Activated T-helper 2 cell treated with anti-CD3 and anti-CD28 coated beads, Interferon-gamma antibody, Interleukin-2, Interleukin-4, amounts not matched to agents 10 μg/mL and 5 μg/mL and 100 μg/mL, durations not matched to agents 14 hours and 24 hours and 36 hours (primary cell): ENCODE measurements at places on chromosomes 16 and 17. TPM values are rescaled to one million over a fixed set of nuclear protein-coding genes. Genes with fewer than 3 reads are reported as not detected.

ACSF3 gene
- 36.3 and 39.8 TPM in 2 replicates for total RNA-seq

NACA2 gene
- not detected in 2 replicates for total RNA-seq

HCRT gene
- not detected in 2 replicates for total RNA-seq

PRDM7 gene
- not detected in 2 replicates for total RNA-seq

AIPL1 gene
- total RNA-seq, result not detected in 2 replicates

KRT24 gene
- total RNA-seq, result not detected in 2 replicates

DNA sequence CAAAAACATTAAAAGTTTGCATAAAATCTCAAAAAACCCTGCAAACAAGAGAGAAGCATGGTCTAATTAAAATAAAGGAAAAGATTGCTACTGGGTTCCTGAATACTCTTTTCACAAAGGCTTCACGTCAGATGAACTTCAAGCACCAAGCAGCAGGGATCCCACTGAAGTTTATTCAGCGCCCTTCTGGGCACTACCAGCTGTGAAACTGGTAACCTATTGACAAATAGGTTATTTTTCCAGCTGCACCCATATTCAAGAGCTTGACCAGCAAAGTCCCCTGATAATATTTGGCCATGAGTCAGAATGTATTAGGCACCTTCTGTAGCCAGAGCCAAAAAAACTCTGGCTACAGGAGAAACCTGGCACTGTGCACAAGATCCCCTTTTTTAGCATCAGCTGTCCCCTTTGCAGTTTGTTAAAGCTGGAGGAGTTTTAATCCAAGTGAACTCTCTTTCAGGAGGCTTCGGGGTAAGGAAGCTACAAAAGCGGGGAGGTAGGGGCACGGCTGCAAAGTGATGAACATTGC is 60.3 kb downstream of the GRIN2A start:
- no peak for DNase-seq
- H3K36me3 ChIP-seq, result no peaks in the 10 kb centered on the region
- no peaks in the 10 kb centered on the region for H3K4me1 ChIP-seq
- H3K27ac ChIP-seq, result no peak overlapping the region
- no peaks in the 10 kb centered on the region for H3K27me3 ChIP-seq

- H3K27me3 ChIP-seq, result no peaks in the 10 kb centered on the region
- DNase-seq, result no peak
- peaks cover 11% of the 10 kb centered on the region for H3K36me3 ChIP-seq
- H3K4me3 ChIP-seq, result no peak overlapping the region
- H3K27ac ChIP-seq, result no peak overlapping the region
- H3K4me1 ChIP-seq, result peaks cover 18% of the 10 kb centered on the region
These were observed 389.5 kb downstream of the SLC39A11 start for GRCh38 chr17:72702998-72703397.

DNA sequence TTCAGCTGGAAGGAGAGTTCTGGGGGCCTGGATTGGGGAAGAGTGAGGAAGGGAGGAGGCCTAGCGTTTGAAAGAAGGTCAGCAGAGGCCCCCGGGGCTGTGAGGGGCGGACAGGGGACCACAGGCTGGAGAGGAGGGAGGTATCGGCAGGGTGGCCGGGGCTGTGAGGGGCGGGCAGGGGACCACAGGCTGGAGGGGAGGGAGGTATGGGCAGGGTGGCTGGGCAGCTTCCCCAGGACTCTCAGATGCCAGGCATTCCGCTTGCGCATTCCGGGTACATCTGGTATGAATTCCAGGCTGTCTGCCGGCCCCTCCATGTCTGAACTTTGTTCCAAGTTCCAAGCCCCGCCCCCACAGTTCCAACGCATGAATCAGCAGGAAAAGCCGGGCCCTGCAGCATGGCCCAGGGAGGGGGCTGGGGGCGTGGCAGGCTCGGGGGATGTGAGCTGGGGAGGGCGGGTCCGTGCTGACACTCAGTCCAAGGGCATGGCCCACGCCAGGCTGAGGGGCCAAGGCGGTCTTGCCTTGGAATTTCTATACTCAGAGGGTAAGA is 4.3 kb upstream of the TLCD2 start:
- peaks cover 19% of the 10 kb centered on the region for H3K4me1 ChIP-seq
- no peak overlapping the region for H3K27ac ChIP-seq
- H3K4me3 ChIP-seq, result peak overlapping the region; percentile 72
- peaks cover 27% of the 10 kb centered on the region for H3K27me3 ChIP-seq
- H3K36me3 ChIP-seq, result peaks cover 20% of the 10 kb centered on the region
- no peak for DNase-seq

- no peaks in the 10 kb centered on the region for H3K36me3 ChIP-seq
- no peak overlapping the region for H3K4me3 ChIP-seq
- peaks cover 7% of the 10 kb centered on the region for H3K27me3 ChIP-seq
These were observed 178.0 kb downstream of the CPPED1 start for GRCh38 chr16:12625716-12626115.

- H3K4me3 ChIP-seq, result no peak overlapping the region
- H3K36me3 ChIP-seq, result no peaks in the 10 kb centered on the region
- H3K27me3 ChIP-seq, result peaks cover 2% of the 10 kb centered on the region
- H3K4me1 ChIP-seq, result no peaks in the 10 kb centered on the region
- no peak overlapping the region for H3K27ac ChIP-seq
These were observed 112.2 kb downstream of the PITPNC1 start for GRCh38 chr17:67489273-67489672.

GRCh38 chr16:87380881-87381280 is 2.7 kb downstream of the FBXO31 start:
- H3K36me3 ChIP-seq, result peaks cover 32% of the 10 kb centered on the region
- peak overlapping the region; percentile 84 for H3K27ac ChIP-seq
- peak overlapping the region; percentile 87 for H3K4me3 ChIP-seq
- DNase-seq, result no peak
- H3K4me1 ChIP-seq, result peaks cover 39% of the 10 kb centered on the region
- no peaks in the 10 kb centered on the region for H3K27me3 ChIP-seq

DNA sequence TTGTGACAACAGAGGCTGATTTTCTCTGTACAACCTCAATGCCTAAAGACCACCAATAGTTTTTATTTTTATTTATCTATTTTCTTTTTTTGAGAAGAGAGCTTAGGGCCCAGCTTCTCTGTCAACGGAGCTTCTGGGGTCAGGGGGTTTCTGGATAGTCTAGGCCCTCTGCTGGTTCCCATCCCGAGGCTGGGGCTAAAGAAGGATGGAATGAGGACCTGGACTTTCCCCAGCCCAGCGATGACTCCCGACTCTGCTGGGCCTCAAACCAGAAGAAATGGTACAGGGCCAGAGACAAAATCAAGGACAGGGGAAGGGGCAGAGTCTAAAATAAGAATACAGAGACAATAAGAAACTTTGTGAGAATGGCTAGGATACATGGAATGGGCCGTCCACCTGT is 5.7 kb upstream of the TSPOAP1 start:
- H3K4me3 ChIP-seq, result peak overlapping the region; percentile 99
- no peaks in the 10 kb centered on the region for H3K27me3 ChIP-seq
- peak overlapping the region; percentile 99 for H3K27ac ChIP-seq
- H3K4me1 ChIP-seq, result peaks cover 28% of the 10 kb centered on the region

DNA sequence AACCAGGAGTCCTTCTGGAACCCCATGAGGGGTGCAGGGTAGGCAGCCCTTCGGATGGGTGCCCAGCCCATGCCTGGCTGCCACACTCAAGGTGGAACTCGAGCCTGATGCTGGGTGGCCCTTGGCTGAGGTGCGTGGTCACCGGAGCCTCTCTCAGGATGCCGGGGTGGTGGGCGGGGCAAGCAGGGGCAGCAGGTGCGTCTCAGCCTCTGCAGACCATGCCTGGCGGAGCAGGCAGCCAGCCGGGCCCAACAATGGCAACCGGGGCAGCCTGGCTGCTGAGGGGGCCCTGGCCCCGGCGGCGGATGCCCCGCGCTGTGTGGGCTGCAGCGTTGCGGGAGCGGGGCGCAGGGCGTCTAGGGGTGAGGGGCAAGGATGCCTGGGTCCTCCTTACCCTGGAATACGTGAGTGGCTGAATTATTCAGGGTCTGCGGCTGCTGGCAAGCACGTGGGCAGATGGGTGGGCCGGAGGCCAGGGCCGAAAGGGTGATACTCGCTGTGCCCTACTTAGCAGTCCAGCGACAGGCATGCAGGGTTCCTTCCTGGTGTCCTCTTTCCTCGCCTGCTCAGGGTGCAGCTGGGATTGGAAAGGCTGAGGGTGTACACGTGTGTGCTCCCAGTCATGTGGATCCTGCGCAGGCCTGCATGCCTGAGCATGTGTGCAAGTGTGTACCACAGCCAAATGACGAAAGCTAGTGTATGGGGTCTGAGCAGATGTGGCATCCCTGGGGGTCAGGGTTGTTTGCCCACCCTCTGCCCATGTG is 14.6 kb downstream of the MYO15A start:
- H3K27me3 ChIP-seq, result no peaks in the 10 kb centered on the region
- H3K4me3 ChIP-seq, result no peak overlapping the region
- H3K4me1 ChIP-seq, result no peaks in the 10 kb centered on the region
- no peaks in the 10 kb centered on the region for H3K36me3 ChIP-seq

- no peak overlapping the region for H3K27ac ChIP-seq
- H3K27me3 ChIP-seq, result no peaks in the 10 kb centered on the region
- H3K36me3 ChIP-seq, result no peaks in the 10 kb centered on the region
- no peaks in the 10 kb centered on the region for H3K4me1 ChIP-seq
These were observed 37.1 kb downstream of the MRM3 start for GRCh38 chr17:819251-819650.

GRCh38 chr16:55703003-55704001 is 47.5 kb downstream of the SLC6A2 start:
- no peaks in the 10 kb centered on the region for H3K36me3 ChIP-seq
- H3K4me1 ChIP-seq, result peaks cover 9% of the 10 kb centered on the region
- H3K4me3 ChIP-seq, result no peak overlapping the region
- no peak overlapping the region for H3K27ac ChIP-seq
- peaks cover 4% of the 10 kb centered on the region for H3K27me3 ChIP-seq
- peak; percentile 9 for DNase-seq
